ENCODE measurements at places on chromosomes 3 and 15.

DNA sequence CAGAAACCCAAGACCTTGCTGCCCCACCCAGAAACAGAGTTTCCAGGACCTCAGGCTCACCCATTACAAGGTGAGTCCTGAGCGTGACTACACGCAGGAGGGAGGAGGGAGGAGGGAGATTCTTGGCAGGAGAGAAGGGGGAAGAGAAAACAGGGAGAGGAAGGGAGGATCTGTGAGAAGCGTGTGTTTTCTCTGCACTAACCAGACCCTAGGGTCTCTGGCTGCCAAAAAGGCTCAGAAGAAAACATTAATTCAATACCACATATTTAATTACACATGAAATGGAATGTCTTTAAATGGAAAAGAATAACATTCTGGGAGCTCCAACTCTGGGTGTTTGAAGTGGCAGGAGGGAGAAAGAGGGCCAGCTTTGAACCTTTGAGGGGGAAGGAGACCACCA, 309.0 kb downstream of the NTRK3 start:
- no peak for DNase-seq

DNA sequence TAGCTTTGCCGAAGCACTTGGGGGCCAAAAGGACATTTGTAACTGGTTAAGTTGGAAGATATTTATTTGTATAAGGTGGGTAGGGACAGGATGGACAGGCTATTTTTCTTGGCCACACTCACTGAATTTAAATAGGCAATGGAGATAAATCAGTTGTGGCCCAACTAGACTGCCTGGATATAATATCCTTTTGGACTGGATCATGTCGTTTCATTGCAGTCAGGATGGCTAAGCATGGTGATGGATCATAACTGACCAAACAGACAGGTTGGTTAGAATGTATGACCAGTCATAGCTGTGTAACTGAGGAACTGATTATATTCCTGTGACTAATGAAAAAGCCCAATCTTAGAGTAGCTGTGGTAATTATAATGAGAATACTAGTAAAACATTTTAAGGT, 284.0 kb downstream of the LPP start:
- DNase-seq, result no peak

GRCh38 chr3:124952282-124952855, 17.8 kb upstream of the MUC13 start:
- DNase-seq, result no peak

GRCh38 chr15:36313021-36313420, 266.4 kb upstream of the CDIN1 start:
- DNase-seq, result no peak

DNA sequence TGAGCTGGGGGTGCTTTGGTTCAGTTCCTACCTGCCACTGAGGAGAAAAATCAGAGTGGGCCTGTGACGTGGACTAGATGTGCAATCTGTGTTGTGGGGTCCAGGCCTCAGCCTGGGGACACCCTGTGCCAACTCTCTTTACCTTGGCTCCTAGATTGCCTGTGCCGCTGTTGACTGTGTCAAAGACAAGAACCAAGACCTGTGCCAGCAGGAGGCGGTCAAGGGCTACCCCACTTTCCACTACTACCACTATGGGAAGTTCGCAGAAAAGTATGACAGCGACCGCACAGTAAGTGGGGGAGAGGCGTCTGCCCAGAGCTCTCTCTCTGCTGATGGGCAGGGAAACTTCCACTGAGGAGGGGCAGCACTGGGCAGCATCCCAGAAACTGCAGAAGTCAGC, 40.6 kb upstream of the SEC22A start:
- DNase-seq, result no peak

DNA sequence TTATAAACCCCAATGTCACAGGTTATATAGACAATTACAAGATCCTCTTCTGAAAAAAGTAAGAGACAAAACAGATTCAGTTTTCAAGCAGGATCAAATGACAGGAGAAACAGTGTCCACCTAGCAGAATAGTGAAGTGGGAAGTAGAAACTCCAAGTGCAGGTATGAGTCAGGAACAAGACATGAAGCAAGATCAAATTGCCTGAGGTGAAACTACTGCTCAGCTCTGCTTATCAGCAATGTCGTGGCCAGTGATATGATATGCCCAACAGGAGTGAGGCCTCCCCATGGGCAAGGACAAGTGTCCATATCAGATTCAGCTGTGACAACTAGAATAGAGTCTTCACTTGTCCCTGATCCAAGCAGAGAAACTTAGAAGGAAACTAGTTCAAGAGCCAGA, 100.0 kb downstream of the ZMAT3 start:
- DNase-seq, result no peak

DNA sequence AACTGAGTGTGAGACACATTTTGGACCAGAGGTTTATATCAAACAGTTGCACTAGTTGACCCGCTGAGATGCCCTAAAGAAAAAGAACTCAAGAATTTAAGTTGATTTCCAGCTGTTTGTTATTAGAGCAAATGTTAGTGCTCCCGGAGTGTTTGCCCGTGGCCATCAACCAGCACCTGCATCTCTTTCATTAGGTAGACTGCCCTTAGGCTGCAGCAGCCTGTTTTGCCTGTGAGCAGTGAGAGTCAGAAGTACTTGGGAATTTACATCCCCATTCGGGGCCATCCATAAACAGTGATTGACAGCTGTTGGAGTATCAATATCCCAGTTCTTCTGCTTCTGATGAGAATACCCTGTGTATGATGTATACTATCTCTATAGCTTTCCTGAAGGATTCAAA, 492.6 kb downstream of the RBMS3 start:
- DNase-seq, result no peak

DNA sequence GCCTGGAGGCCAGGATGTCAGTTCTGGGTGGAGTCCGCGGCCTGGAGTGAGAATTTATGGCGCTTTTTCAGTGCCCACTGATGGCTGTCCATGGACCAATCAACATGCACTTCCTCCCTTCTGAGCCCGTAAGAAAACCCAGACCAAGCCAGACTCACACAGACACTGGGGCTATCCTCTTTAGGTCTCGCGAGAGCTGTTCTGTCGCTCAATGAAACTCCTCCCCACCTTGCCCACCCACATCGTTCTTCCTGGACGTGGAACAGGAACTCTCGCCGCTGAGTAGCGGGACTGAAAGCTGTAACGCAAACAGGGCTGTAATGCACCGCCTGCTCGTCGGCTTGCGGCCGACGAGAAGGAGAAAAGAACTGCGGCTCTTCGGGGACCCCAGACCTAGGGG, 833.0 kb upstream of the CADM2 start:
- no peak for DNase-seq

DNA sequence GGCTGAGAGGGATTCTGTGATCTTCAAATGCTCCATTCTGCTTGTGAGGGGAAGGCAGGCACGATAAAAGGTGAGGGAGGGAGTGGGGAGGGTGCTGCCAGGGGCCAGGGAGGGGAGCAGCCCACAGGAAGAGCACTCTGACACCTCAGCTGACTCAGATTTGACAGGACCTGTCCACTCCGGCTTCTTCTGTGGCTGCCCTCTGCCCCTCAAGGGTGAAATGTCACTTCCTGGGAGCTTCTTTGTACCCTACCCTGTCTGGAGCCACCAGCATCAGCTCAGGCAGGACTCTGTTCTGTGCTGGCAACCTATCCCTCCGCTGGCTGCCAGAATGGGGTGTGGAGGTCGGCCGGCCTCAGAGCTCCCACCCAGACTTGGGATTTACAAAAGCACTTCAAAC, 114.0 kb upstream of the HACD2 start:
- no peak for DNase-seq

- no peak for DNase-seq
Observed at GRCh38 chr3:128425846-128426127, 40.9 kb downstream of the DNAJB8 start.

DNA sequence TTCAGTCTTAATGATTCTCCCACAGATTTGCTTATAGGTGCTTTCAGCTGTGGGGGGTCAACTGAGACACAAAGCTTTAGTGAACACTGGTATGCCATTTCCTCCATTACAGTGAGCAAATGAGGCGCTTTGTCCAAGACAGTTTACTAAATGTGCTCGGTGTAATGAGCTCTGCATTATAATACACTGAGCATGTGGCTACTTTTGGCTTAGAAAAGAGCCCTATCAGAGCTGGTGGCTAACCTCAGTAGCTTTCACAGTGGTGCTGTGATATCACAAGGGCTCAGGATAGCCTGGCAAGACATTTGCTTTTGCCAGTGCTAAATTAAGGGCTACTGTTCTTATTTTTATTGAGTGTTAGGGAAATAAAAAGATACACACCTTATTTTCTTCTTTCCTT, 749.7 kb upstream of the ARPP21 start:
- no peak for DNase-seq

DNA sequence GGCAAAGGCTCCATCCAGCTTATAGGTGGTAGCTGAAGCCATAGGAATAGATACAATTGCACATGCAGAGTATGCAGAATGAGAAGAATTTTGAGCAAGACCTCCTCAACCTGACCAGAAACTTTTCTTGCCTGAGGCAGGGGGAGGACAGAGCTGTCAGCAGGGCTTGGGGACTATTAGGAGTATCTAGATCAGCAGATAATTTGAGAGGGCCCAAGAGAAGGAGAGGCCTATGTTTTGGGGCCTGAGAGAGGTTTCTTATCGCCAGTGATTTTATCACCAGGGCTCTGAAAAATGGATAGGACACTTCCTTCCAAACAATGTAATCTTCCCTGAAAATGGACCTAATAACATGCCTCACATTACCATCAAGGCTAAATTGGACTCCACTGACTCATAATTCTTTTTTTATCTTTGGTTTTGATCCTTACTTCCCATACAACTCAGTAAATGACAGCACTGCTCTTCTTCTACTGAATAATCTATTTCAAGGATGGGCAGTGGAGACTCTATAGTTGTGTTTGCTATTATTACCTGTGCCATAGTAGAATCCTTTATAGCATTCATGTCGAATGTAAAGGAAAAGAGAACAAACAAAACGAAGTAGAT, 15.8 kb upstream of the RAMAC start:
- DNase-seq, result no peak

DNA sequence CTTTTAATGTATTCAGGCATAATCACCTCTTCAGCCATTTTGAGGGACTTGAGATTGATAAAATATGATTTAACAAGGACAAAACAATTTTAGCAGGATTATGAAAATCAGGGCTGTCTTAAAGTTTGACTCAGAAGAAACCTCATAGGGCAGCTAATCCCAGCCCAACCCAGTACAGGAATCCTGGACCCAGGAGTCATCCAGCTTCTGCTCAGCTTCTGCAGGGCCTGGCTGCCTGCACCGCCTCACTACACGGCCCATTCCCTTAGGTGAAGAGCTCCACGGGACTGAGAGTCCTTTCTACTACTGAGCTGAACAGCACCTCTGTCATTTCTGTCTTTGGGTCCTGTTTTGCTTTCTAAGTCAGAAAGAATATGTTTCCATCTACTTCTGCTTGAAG, 37.5 kb downstream of the ARHGAP31 start:
- no peak for DNase-seq
